SHP77 (cell line): ENCODE measurements at places on chromosomes 11 and 22.

DNA sequence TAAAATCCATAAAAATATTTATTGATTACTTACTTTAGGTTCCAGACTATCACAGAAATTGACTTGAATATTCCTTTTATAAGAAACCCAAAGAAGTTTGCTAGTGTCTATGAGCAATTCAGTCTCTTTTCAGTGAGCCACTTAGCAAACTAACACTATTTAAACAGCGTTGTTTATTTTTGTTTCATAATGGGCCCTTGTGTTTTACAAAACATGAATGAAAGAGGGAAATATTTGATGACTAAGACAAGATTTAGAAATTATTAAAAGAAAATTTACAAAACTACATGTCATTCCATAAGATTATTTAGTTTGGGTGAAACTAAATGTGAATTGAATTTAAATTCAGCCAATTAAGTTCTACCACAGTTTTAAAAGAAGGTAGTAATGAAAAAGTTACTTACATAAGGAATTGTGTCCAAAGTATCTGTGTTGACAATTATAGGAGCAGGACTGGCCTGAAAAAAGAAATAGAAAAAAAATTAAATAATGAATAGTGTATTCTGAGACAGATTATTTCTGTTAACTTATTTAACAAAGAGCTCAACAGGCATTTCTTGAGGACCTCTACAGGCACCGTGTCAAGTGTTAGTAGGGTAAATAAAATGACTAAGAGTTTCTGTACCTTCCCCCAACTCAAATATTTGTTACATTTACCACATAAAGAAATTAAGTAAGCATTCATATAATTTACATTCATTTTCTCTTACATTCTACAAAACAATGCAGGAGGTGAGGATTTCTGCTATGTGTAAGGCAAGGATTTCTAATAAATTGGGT is 964.9 kb upstream of the CCDC90B start:
- no peak for DNase-seq

GRCh38 chr11:35524780-35525179 is 636 bp downstream of the PAMR1 start:
- no peak for DNase-seq

- DNase-seq: no peak
Observed at GRCh38 chr11:19162951-19163505, 38.8 kb downstream of the CSRP3 start.

DNA sequence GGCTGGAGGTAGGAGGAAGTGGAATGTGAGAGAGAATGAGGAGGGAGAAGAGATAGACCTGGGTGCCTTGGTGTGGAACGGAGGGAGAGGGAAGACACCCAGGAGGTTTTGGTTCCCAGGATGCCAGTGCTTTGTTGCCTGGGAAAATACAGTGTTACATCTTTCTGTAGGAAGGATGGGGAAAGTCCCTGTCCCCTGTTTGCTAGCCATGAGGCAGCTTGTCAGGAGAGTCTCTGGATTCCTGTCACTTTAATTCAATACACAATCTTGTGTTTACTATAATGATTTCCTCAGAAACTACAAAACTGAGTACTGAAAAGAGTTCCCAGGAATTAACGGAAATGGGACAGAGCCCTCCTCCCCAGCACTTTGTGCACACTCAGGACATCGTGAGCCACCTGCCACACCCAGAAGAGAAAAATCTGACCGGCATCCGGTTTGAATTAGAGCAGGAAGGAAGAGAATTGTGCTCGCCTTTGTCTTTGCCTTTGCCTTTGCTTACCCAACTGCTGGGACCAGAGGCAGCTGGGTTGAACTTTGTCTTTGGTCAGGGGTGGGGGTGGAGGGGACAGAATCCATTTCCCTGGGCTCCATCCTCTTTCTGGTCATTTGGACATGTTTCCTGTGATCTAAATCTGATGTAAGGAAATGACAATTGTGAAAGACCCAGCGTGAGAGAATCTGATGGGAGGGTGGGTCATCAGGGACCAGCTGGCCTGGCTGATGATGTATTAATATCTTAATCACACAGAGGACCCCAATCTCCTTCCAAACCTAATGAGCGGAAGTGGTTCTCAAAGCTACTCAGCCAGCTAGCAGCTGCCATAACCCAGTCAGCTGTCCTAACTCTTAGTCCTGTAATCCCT is 1.3 kb upstream of the LIMK2 start:
- DNase-seq: peak; percentile 49

DNA sequence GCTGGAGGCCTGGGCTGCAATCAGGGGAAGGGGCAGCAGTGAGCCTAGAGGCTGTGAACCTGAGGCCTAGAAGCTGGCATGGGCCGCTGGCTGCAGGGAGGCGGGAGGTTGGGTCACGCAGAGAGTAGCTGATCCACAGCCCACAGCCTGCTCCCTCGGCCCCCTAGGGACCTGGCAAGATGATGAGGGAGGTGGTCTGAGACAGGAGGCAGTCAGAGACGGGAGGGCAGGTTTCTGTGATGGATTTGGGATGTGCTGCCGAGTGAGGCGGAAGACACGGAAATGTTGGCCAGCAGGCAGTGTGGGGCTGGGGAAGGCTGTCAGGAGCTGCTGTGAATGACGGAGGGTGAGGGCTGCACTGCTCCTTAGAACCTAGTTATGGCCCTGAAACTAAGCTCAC is 22.7 kb downstream of the LRFN4 start:
- DNase-seq: no peak

GRCh38 chr22:23156286-23156685 is 11.0 kb downstream of the RAB36 start:
- DNase-seq: no peak

GRCh38 chr22:42368379-42369249 is 63.6 kb downstream of the NFAM1 start:
- DNase-seq: no peak

GRCh38 chr11:64726867-64727530 is 4.0 kb upstream of the NRXN2 start:
- no peak for DNase-seq
